ENCODE measurements at places on chromosomes 6 and 20.
A peak's percentile ranks its signal among the peaks of the same experiment; 100 is the strongest.

- no peak for DNase-seq
Observed at GRCh38 chr6:66735106-66735890, 1028.3 kb upstream of the EYS start.

GRCh38 chr6:157713451-157714152 is 109.4 kb upstream of the SNX9 start:
- DNase-seq, result no peak

GRCh38 chr6:151900256-151900655 is 92.8 kb downstream of the ESR1 start:
- DNase-seq, result no peak

DNA sequence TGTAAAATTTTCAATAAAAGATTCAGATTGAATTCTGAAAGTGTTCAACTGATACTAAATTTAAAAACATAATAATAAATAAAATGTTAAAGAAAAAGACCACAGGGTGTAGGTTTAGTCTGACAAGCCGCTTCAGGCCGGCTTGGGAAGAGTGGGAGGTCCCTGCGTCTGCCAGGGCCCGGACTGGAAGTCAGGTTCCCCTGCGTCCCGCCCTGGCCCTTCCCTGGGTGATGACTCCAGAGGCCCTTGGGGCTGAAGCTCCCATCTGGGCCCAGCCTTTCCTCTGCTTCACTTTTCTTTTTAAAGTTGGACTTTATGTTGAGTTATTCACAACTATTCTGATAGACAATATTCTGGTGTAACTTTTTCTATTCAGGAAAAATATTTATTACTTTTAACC is 93.3 kb downstream of the SMOC2 start:
- no peak for DNase-seq

- DNase-seq, result peak; percentile 56
Observed at GRCh38 chr20:43942667-43943285, 28.1 kb downstream of the TOX2 start.

- no peak for DNase-seq
Observed at GRCh38 chr20:4661191-4661590, 60.5 kb upstream of the PRND start.

GRCh38 chr6:151399679-151400078 is 8.3 kb upstream of the ZBTB2 start:
- peak; percentile 68 for DNase-seq

DNA sequence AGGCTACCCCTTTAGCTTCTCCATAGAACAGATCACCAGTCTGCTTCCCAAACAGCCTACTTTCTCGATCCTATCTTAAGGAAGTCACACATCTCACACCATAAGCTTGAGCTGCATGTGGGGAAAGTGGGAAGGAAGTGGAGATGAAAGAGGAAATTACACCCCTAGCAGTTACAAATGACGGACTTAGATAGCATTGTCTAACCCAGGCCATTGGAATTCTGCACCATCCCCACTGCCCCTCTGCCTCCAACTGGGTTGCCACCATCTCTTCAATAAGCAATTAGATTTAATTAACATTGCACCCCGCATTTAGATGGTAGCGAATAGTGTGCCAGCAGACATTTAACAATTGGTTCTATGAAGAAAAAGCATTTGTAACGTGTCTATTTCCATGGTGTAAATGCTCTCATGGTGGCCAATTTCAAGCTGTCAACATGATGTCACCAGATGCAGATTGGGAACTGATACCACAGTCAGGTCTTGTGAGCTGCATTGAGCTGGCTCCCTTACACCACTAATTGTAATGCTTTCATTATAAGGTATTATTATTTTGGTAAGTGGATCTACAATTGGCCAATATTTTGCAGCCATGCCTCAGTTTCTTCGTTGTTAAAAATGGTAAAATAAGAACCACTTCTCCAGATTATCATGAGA is 124.7 kb downstream of the CD24 start:
- no peak for DNase-seq

GRCh38 chr20:51886891-51887608 is 84.7 kb upstream of the SALL4 start:
- no peak for DNase-seq

DNA sequence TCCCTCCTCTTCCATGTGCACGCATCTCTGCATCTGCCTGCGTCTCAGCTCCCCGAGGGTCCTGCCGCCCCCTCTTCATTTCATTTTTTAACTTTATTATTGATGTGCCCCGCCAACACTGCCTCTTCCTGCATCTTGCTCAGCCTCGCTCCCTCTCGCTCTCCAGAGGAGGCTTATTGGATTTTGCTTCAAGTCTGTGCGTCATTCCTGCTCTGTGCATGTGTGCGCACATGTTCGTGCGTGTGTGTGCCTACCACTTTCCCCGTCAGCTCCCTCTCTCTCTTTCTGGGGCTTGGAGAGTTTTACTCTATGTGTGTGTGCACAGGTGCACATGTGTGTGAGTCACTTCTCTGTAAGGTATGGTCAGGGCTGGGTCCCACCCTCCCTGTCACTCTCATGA is 71.8 kb upstream of the NNAT start:
- no peak for DNase-seq

- DNase-seq, result no peak
Observed at GRCh38 chr6:15332446-15332845, 86.6 kb downstream of the JARID2 start.

GRCh38 chr20:52948491-52948890 is 23.7 kb upstream of the TSHZ2 start:
- DNase-seq, result no peak

DNA sequence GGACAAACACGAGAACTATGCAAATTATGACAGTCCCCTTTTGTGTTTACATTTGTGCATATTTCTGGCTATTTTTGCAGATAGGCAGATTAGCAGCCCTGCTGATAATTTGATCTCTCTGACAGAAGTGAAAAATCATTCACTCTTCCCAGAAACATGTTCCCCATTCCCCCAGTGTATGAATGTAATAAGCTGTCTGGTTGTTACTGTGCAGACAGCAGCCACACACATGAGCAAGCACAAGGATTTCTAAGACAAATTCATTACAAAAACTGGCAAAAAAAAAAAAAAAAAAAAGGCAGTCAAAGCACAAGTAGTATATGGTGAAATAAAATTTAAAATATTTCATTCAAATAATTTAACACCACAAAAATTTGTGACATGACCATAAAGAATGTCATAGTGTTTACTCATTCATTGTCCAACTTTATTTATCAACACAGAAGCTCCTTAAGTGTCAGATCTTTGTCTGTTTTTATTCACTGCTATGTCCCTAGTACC is 95.5 kb upstream of the VGLL2 start:
- DNase-seq, result peak; percentile 18

DNA sequence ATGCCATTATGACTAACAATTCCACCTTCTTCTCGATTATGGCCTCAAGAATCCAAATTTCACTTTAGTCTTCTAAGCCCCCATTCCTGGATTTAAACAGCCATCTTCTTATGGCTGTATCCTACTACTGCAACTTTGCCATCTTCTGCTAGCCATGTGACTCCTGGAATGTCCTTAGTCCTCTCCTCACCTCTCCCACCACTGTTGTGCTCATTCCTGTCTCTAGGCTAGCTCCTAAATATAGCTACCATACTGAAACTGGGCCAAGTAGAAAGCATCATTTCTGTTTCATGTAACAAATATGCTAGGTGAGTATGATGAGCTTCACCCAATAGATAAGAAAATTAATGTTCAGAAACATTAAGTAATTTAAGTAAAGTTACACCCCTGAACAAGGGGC is 313.1 kb downstream of the CLVS2 start:
- no peak for DNase-seq

DNA sequence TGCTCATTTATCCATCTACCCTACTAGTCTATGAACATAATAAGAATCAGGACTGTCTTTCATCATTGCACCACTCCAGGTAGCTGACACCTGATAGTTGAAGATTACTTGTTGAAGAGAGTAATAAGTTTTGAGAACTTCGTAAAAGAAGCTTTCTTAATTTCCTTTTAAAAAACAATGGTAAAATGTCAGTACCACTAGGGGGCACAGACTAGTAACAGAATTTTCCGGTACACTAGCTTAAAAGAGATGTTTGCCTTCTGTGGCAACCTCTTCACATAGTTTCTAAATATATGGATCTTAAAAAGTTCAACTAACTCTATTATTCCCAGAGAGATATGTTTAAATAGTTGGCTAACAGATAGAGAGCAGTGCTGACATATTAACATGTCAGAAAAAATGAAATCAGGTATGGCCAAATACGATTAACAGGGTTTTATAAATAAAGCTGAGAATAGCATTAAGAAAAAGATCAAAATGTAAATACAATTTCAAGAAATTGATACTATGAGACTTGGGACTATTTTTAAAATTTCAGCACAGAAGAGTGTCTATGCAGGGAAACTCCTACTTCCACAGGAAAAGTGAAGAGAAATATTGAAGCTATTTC is 5.4 kb upstream of the KCNQ5 start:
- peak; percentile 12 for DNase-seq

- no peak for DNase-seq
Observed at GRCh38 chr6:168107191-168107983, 28.4 kb upstream of the FRMD1 start.

Data from mammary epithelial cell (primary cell).